Omental fat pad (tissue), 4 donors: ENCODE measurements at places on chromosomes 7 and 10. TPM values are rescaled to one million over a fixed set of nuclear protein-coding genes. Genes with fewer than 3 reads are reported as not detected.

C10orf105 gene
- 0.16 TPM for total RNA-seq

PIP gene
- not detected for total RNA-seq

SFMBT2 gene
- 7.9 TPM for total RNA-seq

DNA sequence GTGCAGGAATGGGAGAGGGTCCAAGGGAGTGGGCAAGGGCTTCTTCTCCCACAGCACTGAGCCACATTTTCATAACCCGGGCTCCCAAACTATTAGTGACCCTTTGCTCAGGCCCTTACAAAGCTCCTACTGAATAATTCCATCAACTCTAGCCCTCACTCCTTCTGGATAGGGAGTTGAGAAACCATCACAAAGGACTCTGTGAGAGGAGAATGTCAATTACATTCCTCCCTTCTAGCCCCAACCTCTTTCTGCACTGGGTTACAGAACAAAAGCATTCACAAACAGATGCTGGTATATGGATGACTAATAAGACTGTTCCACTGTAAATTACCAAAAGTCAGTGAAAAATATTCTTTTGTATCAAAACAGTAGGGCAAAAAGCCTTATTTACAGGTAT, 203.7 kb downstream of the SORCS1 start:
- DNase-seq = no peak

- peak; percentile 60 for DNase-seq
These were observed 10.3 kb downstream of the SFXN3 start for GRCh38 chr10:101041252-101041761.

DNA sequence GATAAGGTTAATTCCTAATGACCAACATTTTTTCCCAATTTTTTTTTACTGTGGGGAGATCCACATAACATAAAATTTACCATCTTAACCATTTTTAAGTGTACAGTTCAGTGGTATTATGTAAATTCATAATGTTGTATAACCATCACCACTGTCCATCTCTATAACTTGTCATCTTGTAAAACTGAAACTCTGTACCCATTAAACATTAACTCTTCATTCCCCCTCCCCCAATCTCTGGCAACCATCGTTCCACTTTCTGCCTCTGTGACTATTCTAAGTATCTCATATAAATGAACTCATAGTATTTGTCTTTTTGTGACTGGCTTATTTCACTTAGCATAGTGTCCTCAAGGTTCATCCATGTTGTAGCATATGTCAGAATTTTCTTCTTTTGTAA, 46.0 kb upstream of the HPS1 start:
- DNase-seq = no peak
